ENCODE measurements at places on chromosomes 2 and 18.

DNA sequence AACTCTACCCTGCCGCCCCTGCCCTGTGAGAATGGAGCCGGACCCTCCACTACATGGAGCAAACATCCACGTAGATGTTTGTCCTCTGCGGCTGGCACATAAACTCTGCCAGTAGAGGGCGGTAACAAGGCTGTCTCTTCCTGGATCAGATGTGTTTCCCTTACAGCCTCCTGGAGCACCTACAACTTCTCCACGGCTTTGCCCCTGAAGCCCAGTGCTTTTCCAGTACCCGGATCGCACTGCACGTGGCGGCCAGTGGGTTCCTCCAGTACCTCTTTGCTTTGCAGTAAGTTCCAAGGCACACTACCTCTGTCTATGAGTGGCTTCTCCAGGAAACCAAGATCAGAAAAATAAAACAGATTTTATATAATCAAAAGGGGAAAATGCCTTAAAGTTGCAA is 651.3 kb downstream of the DCDC2C start:
- H3K27ac ChIP-seq: no peak overlapping the region
- H3K4me3 ChIP-seq: no peak overlapping the region
- H3K36me3 ChIP-seq: no peaks in the 10 kb centered on the region
- H3K4me1 ChIP-seq: no peaks in the 10 kb centered on the region
- H3K27me3 ChIP-seq: no peaks in the 10 kb centered on the region

DNA sequence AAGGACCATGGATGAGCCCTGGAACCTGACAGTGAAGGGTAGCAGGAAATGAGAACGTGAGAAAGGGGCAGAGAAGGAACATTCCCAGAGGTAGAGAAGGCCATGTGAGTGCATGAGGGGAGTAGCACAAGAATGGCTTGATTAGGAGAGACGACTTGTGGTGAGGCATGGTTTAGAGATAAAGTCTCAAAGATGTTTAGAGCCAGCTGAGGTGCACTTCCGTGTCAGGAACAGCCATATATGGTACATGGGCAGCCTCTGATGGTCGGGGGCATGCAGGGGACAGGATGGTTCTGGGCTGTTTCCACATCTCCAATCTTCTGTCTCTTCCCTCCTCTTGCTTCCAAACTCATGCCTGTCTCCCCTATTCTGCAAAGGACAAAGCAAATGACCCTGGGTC is 28.8 kb upstream of the EFEMP1 start:
- no peaks in the 10 kb centered on the region for H3K27me3 ChIP-seq
- no peak for DNase-seq
- H3K27ac ChIP-seq: no peak overlapping the region
- peaks cover 3% of the 10 kb centered on the region for H3K4me1 ChIP-seq
- H3K36me3 ChIP-seq: no peaks in the 10 kb centered on the region
- no peak overlapping the region for H3K4me3 ChIP-seq

DNA sequence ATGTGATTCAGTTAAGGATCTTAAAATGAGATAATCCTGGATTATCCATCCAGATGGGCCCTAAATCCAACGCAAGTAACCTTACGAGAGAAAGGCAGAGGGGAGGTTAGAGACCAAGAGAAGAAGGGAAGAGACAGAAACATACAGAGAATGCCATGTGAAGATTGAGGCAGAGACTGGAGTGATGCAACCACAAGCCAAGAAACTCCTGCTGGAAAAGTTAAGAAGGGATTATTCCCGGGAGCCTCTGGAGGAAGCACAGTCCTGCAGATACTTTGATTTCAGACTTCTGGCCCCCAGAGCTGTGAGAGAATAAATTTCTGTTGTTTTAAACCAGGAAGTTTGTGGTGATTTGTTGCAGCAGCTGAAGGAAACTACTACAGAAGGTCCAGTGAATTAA is 992.7 kb downstream of the BCL11A start:
- H3K27ac ChIP-seq: no peak overlapping the region
- no peaks in the 10 kb centered on the region for H3K27me3 ChIP-seq
- H3K4me1 ChIP-seq: no peaks in the 10 kb centered on the region
- no peak for DNase-seq
- no peaks in the 10 kb centered on the region for H3K36me3 ChIP-seq
- no peak overlapping the region for H3K4me3 ChIP-seq

GRCh38 chr2:67456428-67456827 is 59.3 kb downstream of the ETAA1 start:
- no peaks in the 10 kb centered on the region for H3K4me1 ChIP-seq
- no peaks in the 10 kb centered on the region for H3K36me3 ChIP-seq

DNA sequence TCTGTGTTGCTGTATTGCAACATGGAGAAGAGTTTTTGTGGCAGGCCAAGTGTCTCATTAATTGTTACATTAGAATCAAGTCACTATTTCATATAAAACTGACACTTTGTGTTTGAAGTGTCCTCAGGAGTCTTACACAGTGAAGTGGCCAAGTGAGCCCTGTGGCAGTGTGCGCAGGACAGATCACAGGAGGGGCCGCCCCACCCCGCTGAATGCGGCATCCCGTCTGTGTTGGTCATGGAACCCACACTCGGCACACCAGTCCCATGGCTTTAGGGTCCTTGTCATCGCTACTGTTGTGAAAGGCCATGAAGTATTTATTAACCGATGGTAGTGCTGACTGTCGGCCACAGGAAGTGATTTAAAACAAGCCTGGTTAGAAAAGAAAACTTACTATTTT is 144.7 kb upstream of the NFATC1 start:
- peaks cover 16% of the 10 kb centered on the region for H3K36me3 ChIP-seq
- DNase-seq: no peak
- H3K4me3 ChIP-seq: no peak overlapping the region
- no peaks in the 10 kb centered on the region for H3K27me3 ChIP-seq

DNA sequence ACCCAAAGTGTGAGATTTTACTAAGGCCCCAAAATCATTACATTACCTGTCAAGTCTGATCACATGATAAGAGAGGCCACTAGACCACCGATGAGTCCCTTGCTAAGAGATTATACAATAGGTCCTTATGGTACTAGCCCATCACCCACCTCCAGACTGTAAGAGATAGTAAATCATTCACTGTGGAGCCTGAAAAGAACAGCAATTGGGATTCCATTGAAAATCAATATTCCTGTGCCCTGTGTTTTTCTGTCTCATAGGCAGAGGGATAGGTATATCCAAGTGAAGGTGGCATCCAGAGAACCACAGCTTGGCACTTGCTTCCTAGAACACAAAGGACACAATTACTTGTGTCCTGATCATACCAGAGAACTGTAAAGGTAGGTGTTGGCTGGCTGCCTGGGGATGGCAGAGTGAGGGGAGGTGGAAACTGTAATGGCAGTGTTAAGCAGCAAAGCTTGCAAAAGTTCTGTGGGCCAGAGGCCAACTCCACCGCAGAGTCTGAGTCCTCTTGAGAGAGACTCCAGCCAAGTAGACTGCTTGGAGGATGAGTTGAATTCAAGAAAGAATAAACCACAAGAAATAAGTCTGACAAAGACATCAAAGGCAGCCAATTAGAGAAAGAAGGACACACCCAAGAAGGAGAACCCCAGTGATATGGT is 102.0 kb upstream of the PIEZO2 start:
- no peaks in the 10 kb centered on the region for H3K36me3 ChIP-seq
- no peaks in the 10 kb centered on the region for H3K4me1 ChIP-seq
- peaks cover 7% of the 10 kb centered on the region for H3K27me3 ChIP-seq
- DNase-seq: no peak
- no peak overlapping the region for H3K4me3 ChIP-seq
- no peak overlapping the region for H3K27ac ChIP-seq

- no peak overlapping the region for H3K4me3 ChIP-seq
- no peaks in the 10 kb centered on the region for H3K36me3 ChIP-seq
- no peaks in the 10 kb centered on the region for H3K4me1 ChIP-seq
- H3K27ac ChIP-seq: no peak overlapping the region
These were observed 474.1 kb downstream of the IRS1 start for GRCh38 chr2:226325526-226325925.

- H3K4me1 ChIP-seq: no peaks in the 10 kb centered on the region
- DNase-seq: no peak
- no peaks in the 10 kb centered on the region for H3K27me3 ChIP-seq
These were observed 34.4 kb downstream of the ZFP36L2 start for GRCh38 chr2:43191947-43192516.

- no peak for DNase-seq
- H3K36me3 ChIP-seq: no peaks in the 10 kb centered on the region
- H3K27me3 ChIP-seq: no peaks in the 10 kb centered on the region
- no peak overlapping the region for H3K27ac ChIP-seq
These were observed 37.1 kb downstream of the AGFG1 start for GRCh38 chr2:227509076-227509475.

GRCh38 chr18:42157420-42157819 is 202.4 kb downstream of the PIK3C3 start:
- DNase-seq: no peak
- H3K4me3 ChIP-seq: no peak overlapping the region
- H3K27ac ChIP-seq: no peak overlapping the region
- peaks cover 39% of the 10 kb centered on the region for H3K4me1 ChIP-seq

DNA sequence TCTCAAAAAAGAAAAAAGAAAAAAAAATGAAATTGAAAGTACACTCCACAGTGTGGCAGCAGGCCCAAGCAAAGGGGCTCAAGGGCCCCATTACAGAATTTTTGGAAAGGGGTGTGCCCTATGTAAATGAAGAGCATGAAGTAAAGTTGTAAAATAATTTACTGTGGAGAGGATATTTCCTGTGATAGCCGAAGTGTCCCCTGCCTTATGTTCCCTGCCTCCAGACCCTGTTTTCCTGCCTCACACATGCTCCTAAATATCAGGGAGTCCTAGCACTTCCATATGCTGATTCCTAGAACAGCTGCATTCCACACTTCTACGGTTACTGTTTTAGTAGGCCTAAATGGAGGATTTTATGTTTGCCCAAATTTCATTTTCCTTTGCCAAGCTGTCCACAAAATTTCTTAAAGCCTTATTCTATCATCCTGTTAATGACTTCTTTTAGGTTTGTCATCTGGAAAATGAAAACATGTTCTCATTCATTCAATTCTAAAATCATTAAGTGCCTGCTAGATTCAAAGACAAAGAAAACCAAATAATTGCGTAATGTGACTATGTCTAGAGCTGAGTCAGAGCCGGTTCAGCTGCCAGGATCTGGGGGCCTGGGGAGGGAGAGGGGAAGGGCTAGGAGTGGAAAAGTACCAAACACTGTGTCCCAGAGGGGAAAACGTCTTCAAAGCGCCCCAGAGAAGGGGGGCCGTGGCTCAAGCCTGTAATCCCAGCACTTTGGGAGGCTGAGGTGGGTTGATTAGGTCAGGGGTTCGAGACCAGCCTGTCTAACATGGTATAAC is 25.9 kb upstream of the IMPA2 start:
- H3K36me3 ChIP-seq: no peaks in the 10 kb centered on the region
- H3K4me1 ChIP-seq: no peaks in the 10 kb centered on the region
- H3K27me3 ChIP-seq: no peaks in the 10 kb centered on the region
- no peak overlapping the region for H3K27ac ChIP-seq
- no peak for DNase-seq
- no peak overlapping the region for H3K4me3 ChIP-seq

DNA sequence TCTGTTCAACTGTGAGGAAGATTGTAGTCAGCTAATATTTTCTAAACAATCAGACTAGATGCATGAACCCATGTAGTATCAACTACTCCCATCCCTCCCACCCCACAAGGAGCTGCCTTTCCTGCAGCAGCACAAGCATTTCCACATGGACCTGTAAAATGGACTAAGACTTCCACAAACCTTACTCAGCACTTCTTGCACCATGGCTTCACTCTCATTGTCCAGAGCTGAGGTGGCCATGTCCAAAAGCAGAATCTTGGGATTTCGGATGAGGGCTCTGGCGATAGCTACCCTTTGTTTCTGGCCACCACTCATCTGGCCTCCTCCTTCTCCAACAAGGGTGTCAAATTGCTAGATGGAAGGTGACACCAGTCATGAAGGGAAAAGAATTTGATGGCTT is 61.3 kb downstream of the ABCB11 start:
- no peak for DNase-seq
- H3K4me1 ChIP-seq: no peaks in the 10 kb centered on the region
- no peak overlapping the region for H3K4me3 ChIP-seq
- H3K36me3 ChIP-seq: no peaks in the 10 kb centered on the region
- no peak overlapping the region for H3K27ac ChIP-seq

DNA sequence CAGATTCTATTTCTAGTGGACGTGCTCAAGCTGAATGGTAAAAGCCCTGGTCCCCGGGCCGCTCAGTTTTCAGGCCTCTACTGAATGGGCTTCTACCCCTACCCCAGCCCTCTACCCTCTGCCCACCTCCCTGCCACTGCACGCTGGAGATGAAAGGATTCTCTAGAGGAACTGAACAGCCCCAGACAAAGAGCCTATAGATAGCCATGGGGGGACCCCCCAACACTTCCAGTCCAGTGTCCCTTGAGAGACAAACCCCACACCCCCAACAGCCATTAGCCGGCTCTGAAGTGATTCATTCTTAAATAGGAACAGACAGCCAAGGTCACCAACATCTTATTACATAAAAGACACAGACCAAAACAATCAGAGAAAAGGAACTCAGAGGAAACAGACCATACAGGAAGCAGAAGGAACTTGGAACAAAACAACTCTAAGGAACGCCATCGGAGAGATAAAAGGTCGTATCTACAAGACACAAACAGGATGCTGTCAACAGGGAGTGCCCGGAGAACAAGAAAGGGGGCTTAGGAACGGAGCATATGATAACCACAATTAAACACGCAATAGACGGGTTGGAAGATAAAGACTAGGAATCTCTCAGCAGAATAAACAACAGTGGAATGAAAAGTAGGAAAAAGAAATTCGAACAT is 23.5 kb downstream of the TMEM37 start:
- peaks cover 17% of the 10 kb centered on the region for H3K27me3 ChIP-seq
- no peaks in the 10 kb centered on the region for H3K36me3 ChIP-seq
- no peak for DNase-seq
- no peaks in the 10 kb centered on the region for H3K4me1 ChIP-seq
- H3K27ac ChIP-seq: no peak overlapping the region

DNA sequence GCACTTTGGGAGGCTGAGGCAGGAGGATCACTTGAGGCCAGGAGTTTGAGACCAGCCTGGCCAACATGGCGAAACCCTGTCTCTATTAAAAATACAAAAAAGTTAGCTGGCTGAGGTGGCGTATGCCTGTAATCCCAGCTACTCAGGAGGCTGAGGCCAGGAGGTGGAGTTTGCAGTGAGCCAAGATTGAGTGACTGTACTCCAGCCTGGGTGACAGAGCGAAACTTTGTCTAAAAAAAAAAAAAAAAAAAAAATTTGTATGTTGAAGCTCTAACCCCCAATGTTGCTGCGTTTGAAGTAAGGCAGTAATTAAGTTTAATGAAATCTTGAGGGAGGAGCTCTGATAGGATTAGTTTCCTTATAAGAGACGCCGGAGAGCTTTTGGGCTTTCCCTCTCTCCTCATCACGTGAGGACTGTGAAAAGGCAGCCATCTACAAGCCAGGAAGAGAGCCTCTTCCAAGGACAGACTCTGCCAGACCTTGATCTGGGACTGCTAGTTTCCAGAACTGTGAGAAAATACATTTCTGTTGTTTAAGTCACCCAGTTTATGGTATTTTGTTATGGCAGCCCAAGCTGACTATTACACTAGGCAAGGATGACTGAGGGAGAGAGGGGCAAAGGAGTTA is 11.5 kb upstream of the PNPT1 start:
- no peak for DNase-seq
- no peaks in the 10 kb centered on the region for H3K36me3 ChIP-seq
- H3K27me3 ChIP-seq: peaks cover 43% of the 10 kb centered on the region
- no peak overlapping the region for H3K27ac ChIP-seq

- H3K27me3 ChIP-seq: no peaks in the 10 kb centered on the region
- no peak for DNase-seq
- H3K36me3 ChIP-seq: no peaks in the 10 kb centered on the region
- H3K4me3 ChIP-seq: no peak overlapping the region
- peaks cover 47% of the 10 kb centered on the region for H3K4me1 ChIP-seq
These were observed 11.5 kb downstream of the ANKRD29 start for GRCh38 chr18:23650968-23651927.

- peak overlapping the region; percentile 96 for H3K4me3 ChIP-seq
- peak overlapping the region; percentile 99 for H3K27ac ChIP-seq
- no peak for DNase-seq
- no peaks in the 10 kb centered on the region for H3K27me3 ChIP-seq
- peaks cover 97% of the 10 kb centered on the region for H3K4me1 ChIP-seq
- H3K36me3 ChIP-seq: peaks cover 14% of the 10 kb centered on the region
These were observed 550 bp downstream of the MYL12B start for GRCh38 chr18:3262234-3263131.

Measured in left ventricle myocardium inferior (tissue), 1 donor.